Activated CD8-positive, alpha-beta memory T cell treated with anti-CD3 and anti-CD28 coated beads, Interleukin-2, amount 50 U/mL, for 4 hours (primary cell): ENCODE measurements at places on chromosomes 2 and 18.

DNA sequence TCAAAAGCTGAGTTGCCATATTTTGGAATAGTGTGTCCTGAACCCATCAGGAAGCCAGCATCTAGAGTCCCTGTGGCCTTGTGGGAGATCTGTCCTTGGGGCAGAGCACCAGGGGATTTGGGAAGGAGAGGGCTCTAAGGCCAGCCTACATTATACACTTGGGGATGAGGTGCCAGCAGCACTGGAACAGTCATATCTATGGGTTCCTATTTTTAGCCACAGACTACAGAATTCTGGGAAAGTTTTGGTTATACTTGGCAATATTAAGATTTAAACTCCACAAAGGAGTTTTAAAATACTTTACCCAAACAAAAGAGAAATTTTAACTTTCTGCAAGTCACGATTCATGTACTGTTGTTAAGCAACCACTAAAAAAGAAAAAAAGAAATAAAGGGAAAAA is 405.7 kb upstream of the MMADHC start:
- no peak for DNase-seq

GRCh38 chr2:128466776-128467175 is 148.1 kb upstream of the HS6ST1 start:
- DNase-seq, result no peak

DNA sequence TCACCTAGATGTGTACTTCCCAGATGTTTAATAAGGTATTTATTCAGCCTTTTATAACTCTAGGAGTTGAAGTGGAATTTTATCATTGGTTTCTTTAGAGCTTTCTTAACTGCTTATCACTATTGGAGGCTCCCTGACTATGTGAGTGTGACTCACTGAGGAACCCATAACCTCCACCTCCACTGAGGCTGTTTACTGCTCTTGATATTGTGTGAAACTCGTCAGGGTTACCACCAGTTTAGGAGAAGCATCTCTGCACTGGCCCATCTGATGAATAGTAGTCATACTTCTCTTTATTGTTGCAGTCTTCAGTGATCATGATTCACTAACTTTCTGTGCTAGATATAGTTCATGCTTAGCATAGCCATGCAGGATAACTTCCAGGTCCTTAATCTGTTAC is 79.6 kb upstream of the UBXN4 start:
- DNase-seq, result no peak

DNA sequence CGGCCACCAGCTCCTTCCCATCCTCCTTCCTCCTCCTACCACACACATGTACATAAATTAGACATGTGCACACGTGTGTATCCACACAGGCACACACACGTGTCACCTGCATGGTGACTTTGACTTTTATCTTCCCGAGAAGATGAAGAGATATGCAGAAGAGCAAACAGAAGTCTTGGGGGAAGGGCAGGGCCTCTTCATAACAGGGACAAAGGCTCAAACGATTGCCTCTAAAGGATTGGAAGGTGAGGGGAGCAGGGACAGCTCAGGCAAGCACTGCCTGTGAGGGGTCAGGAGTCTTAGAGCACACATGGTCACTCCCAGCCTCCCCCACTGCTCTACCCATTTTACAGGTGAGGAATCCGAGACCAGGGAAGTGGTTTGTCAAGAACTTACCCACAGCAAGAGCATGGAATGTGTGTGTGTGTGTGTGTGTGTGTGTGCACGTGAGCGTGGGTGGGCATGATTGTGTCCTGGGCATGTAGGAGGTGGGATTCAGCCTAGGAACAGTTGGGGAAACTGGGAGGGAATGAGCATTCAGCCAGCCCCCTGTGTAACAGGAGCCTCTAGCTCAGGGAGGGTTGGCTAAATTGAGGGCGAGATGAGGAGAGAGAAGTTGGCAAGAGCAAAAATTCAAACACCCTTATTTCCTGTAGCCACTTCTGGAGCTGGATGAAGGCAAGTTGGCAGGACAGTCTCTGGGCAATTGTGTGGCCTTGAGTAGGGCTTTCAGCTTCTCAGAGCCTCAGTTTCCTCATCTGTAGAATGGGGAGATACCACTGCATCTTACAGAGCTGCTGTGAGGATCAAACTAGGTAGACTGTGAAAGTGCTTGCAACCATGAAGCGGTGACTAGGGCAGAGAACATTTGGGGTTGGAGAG is 24.2 kb downstream of the CIB4 start:
- DNase-seq, result no peak

- DNase-seq, result no peak
These were observed 402.5 kb upstream of the SPRED2 start for GRCh38 chr2:65834771-65835475.

- no peak for DNase-seq
These were observed 126.3 kb upstream of the HS6ST1 start for GRCh38 chr2:128444816-128445522.

- no peak for DNase-seq
These were observed 12.9 kb upstream of the TEX51 start for GRCh38 chr2:126885751-126886210.

DNA sequence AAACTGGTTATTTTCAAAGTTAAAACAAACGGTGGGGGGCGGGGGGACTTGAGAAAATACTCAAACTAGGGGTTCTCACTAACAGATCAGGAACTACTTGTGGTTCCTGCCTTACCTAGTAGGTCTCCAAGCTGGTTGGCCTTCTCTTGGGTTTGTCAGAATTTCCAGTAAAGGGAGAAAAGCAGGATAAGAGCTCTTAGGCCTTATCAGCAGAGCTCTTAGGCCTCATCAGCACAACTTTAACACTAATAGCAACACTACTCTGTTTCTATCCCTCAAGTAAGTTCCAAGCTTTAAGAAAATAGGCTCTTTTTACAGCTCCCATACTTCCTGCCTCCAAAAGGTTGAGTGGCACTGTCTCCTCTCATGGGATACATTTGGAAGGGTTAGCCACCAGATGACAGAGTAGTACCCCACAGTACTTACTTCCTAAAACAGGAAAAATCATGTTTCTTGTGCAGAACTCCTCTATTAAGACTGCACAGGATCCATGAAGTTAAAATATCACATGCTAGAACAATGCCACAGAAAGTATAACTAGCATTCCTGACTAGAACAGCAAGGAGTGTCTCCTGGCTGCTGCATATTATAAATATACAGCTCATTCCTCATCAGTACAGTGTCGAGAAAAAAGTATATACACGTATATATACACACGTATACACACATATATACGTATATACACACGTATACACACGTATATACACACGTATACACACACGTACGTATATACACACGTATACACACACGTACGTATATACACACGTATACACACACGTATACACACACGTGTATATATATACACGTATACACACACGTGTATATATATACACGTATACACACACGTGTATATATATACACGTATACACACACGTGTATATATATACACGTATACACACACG is 6.1 kb downstream of the FBXO11 start:
- no peak for DNase-seq

DNA sequence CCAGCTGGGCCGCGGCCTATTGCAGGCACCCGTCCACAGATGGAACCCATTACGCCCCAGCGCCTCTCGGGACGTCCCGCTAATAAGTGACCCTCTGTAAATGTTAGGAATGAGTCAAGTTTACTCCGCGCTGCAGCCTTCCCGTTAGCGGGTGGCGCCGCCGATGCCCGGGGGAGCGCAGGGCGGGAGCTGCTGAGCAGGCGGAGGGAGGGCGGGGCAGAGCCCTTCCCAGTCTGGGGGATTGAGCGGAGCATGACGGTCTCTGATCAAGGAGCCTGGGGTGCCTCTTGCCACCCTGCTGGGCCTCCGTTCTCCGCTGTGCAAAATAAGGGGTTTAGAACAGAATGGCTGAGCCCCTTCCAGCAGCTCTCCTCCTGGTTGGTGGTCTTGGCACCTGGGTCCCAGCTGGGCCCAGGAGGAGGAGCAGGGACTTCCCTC is 10.5 kb downstream of the CROCC2 start:
- DNase-seq, result no peak

GRCh38 chr2:165277295-165277694 is 38.1 kb downstream of the SCN2A start:
- DNase-seq, result no peak

- no peak for DNase-seq
These were observed 36.4 kb downstream of the REEP1 start for GRCh38 chr2:86301009-86301408.

GRCh38 chr2:3396920-3397559 is 17.5 kb downstream of the TRAPPC12 start:
- DNase-seq, result no peak

- no peak for DNase-seq
These were observed 16.9 kb upstream of the VPS54 start for GRCh38 chr2:64036034-64036705.

DNA sequence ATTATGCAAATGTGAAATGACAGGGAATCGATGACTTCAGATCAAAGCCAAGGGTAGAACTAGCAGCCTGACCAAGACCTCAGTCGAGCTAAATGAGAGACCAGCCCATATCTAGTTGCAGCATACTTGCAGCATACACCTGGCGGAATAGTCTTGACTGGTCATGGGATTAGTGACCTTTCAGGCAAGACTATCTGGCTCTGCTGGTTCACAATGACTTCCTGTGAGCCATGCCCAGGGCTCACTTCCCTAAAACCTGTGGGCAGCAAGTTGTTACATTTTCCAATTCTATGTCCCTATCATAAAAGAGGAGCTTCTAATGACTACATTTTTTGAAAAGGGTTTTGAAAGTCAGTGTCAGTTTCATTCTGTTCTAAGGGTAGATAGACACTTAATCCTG is 1624.9 kb upstream of the CELF4 start:
- no peak for DNase-seq

GRCh38 chr2:201546576-201546975 is 95.0 kb downstream of the STRADB start:
- DNase-seq, result no peak

GRCh38 chr2:148567716-148568115 is 76.8 kb upstream of the EPC2 start:
- no peak for DNase-seq

DNA sequence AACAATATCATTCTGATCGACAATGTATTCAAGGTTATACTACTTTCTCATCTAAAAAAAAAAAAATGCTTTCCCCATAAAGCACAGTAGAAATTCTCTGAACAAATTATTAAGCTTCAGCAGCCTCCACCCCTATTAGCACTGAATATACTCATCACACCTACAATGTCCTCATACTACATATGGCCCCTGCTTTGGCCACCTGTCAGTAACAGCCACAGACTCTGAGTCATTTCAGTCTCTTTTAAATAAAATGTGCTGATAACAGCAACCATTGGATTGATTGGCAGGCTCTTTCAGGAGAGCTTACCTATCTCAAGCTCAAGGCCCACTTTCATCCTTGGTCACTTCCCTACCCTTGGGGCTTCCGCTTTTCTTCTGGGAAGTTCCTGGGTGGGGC is 236.7 kb downstream of the TMX3 start:
- no peak for DNase-seq

- no peak for DNase-seq
These were observed 60.2 kb upstream of the AFF3 start for GRCh38 chr2:100202567-100202966.

DNA sequence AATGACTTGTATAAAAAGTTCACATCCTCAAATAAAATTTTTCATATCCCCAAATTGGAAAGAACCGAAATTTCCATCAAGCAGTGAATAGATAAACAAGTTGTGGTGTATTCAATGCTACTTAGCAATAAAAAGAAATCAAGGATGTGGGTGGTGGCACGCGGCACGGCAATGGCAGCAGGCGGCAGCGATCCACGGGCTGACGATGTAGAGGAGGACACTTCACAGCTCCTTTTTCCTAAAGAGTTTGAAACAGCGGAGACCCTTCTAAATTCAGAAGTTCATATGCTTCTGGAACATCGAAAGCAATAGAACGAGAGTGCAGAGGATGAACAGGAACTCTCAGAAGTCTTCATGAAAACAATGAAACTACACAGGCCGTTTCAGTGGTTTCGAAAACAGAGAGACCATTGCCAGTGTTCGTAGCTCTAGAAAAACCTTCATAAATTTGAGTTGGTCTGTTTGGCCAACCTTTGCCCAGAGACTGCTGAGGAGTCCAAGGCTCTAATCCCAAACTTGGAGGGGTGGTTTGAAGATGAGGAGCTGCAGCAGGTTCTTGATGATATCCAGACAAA is 9.8 kb upstream of the IL36A start:
- DNase-seq, result peak; percentile 21

DNA sequence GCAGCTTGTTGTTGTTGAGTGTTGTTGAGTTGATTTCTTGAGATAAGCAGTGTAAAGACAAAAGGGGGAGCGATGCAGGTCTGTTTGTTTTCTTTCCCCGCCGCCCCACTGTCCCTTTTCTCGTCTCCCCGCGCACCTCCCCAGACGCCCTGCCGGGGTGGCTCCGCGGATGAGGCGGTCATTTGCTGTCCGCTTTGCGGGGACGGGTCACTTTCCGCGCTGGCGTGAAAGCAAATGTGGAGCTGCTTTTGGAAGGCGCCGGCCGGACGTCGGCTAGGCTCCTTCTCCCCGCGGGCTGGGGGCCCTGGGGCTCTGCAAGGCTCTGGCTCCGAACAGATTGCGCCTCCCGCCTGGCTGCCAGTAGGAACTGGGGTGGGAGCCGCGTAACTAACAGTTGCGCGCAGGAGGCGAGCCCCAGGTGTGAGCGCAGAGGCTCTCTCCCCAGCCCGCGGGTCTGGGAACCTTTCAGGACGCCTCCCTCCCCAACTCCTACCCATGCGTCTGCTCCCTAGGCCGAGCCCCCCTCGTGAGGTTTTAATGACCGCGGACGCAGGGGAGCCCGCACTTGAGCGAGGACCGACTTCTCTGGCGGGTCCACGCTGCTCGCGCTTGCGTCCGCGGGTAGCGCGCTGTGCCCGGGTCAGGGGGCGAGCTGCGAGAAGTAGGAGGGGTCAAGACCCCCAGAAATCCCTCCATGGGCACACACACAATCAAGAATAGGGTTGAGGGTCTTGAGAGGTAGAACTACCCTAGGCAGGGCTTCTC is 146.6 kb downstream of the MEIS1 start:
- DNase-seq, result no peak

GRCh38 chr2:23495661-23496114 is 110.7 kb downstream of the KLHL29 start:
- DNase-seq, result no peak

DNA sequence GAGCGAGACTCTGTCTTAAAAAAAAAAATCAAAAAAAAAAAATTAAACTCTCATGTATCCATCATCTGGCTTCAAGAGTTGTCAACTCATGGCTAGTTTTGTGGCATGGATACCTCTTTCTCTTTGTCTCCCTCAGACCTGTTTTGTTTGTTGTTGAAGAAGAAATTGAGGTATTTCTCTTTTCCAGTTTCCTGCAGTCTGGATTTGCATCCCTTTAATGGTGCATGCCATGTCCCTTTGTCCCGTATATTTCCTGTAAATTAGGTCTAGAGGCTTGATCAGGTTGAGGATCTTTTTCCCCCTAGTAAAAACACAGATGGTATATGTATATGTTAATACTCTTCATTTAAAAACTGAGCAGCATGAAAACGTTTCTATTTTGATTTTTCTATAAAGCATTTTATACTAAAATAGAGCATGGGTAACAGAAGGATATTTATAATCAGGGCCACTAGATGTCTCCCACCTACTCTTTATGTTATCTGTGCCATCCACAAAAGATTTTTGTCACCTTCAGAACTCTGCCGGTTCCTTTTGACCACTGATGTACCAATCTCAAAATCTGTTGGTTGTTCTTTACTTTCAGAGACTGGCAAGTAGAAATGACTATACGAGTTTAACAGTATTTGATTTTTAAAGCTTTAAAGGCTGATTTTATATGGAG is 80.1 kb downstream of the GALNT1 start:
- no peak for DNase-seq

GRCh38 chr18:46333431-46334135 is 229.4 kb downstream of the HAUS1 start:
- no peak for DNase-seq

GRCh38 chr2:26230806-26231205 is 13.6 kb downstream of the HADHA start:
- no peak for DNase-seq
